ENCODE measurements at places on chromosomes 7 and 10.
A peak's percentile ranks its signal among the peaks of the same experiment; 100 is the strongest.

GRCh38 chr7:111264981-111265380 lies 174.1 kb downstream of the LRRN3 start:
- no peak for DNase-seq

DNA sequence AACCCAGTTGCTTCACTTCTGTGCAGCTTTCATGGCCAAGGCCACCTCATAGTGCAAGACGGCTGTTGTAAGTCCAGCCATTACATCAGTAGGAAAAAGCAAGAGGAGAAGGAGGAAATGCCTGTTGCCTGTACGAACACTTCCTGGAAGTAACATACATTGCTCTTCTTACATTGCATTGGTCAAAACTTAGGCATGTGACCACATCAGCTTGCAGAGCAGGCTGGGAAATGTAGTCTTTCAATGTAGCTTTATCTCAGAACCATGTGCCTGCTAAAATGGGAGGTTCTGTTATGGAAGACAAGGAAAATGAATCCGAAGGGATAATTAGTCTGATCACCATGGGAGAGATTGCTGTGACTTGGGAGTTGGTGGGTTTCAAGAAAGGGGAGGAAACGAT lies 4.3 kb downstream of the SLC29A3 start:
- peak; percentile 64 for DNase-seq

GRCh38 chr10:95183271-95184230 lies 10.5 kb upstream of the ACSM6 start:
- peak; percentile 88 for DNase-seq

DNA sequence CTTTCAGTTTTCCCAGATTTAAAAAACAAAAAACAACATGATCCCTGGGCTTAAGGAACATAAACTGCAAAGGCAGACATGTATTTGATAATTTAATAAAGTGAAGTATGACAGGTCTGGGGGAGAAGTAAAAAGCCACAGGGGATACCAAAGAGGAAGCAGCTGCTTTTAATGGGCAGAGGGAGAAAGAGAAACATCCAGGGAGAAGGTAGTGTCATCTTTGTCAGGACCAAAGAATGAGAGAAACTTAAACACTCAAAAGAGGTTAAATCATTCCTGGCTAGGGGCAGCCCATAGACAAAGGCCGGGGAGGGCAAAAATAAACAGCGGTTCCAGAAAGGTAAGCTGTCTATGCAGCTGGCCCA lies 94.5 kb downstream of the GRB10 start:
- DNase-seq: no peak

DNA sequence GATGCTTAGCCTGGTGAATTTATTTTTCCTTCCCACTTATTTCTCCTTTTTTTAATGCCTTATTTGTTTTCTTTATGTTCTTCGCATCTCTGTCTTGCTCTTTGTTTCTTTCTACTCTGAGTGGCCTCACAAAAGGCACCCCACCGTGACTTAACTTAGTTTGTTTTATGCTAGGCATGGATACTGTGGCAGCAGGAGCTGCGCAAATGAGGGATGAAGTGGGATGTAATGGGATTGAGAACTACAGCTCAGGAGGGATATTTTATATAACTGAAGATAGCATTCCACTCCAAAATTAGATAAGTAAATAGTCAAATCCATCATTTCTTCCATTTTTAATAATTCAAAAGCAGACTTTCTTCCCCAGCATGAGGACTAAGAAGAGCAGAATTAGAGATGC lies 1.7 kb upstream of the CACNA2D1 start:
- no peak for DNase-seq

DNA sequence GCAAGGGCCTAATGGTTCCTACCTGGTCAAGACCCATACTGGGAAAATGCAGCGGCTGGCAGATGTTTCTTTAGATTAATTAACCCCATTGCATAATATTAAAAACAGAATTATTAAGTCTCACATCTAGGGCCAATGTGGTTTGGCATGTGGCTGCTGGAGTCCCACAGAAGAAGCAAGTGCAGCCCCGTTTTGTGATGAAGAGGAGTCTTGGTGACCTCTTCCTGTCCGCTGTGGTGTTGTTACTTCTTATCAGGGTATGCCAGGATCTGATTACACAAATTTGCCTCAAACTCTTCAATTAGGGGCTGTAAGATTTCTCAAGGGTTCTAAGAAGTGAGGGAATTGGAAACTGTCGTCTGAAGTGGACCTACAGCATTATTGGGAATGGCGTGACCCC lies 240.3 kb downstream of the SEC23IP start:
- DNase-seq: no peak

GRCh38 chr10:3148994-3149393 lies 23.6 kb downstream of the PITRM1 start:
- DNase-seq: no peak

- DNase-seq: peak; percentile 75
These were observed 1.3 kb downstream of the LSMEM1 start for GRCh38 chr7:112481833-112482670.

GRCh38 chr7:51090411-51090810 lies 226.2 kb downstream of the COBL start:
- DNase-seq: no peak

GRCh38 chr10:43078175-43078985 lies 1.5 kb downstream of the RET start:
- no peak for DNase-seq

- DNase-seq: no peak
These were observed 192.2 kb downstream of the SH2D4B start for GRCh38 chr10:80729896-80730295.

DNA sequence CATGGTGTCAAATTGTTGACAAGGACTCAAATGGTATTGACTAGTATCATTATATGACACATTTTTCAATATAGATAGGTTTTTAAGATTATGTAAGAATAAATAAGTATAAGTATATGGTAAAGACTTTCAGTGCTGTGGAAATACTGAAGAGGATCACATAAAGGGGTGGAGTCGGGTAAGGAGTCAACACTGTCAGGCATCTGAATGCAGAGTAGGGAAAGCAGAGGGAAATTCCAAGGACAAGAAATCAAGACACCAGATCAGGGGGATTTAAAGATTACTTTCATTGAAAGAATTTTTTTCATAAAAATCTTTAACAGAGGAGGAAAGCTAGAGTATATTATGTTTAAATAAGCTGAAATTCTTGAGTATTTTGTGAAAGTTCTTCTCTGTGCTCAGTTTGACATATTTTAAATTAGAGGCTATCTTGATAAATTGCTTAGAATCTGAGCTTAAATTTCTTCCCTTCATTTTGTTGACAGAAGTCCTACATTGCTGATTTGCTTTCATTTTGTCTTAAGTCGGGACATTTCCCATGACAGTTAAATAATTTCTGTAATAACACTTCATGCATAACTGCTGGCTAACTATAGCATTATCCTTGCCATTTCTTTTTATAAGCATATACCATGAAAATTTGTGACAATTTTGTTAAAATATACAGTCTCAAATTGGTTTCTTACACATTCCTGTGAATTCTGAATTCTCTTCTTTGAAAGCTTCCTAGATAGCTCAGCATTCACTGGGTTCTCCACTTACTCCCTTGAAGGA lies 244.3 kb downstream of the PRKG1 start:
- DNase-seq: no peak

- DNase-seq: no peak
These were observed 399.1 kb downstream of the GATA3 start for GRCh38 chr10:8453587-8453986.
